ENCODE measurements at places on chromosomes 13 and 19.

GRCh38 chr13:42048684-42049453 is 421 bp downstream of the DGKH start:
- peak; percentile 55 for DNase-seq

GRCh38 chr13:72386138-72386684 is 341.2 kb downstream of the MZT1 start:
- no peak for DNase-seq

- no peak for DNase-seq
These were observed 30.9 kb downstream of the ATP4B start for GRCh38 chr13:113627136-113627535.

DNA sequence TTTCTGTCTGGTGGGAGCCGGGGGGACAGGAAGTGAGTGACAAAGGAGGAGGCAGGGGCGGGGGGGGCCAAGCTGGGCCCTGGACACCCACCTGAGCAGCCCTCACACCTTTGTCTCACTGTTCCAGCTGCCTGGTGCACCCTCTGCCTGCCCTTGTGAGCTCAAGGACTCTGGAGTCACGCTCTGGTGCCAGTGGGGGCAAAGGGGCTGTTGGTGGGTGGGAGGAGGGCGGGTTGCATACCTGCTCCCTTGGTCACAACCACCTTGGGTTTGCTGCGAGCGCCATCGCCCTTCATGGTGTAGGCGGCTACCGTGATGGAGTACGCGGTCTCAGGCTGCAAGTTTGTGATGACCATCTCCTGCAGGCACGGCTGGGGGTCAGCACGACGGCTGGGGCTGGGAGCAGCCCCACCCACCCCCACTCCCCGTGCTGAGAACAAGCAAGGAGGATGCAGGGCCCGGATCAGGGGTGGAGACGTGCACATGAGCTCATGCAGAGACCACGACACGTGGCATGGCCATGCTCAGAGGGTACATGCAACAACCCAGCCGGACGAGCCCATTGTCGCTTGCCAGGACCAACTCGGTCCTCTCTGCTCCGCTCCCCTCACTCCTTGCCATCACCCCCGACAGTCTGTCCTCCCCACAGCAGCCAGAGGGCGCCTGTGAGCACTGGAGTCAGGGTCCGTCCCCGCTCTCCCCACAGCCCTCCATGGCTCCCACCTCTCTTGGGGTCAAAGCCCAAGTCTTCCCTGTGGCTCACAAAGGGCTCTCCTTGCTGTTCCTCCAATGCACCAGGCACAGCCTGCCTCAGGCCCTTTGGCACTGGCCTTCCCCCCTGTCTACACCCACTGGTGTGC is 114.9 kb downstream of the PTPRS start:
- DNase-seq, result no peak

- no peak for DNase-seq
These were observed 73.4 kb downstream of the RUBCNL start for GRCh38 chr13:46313432-46314257.

DNA sequence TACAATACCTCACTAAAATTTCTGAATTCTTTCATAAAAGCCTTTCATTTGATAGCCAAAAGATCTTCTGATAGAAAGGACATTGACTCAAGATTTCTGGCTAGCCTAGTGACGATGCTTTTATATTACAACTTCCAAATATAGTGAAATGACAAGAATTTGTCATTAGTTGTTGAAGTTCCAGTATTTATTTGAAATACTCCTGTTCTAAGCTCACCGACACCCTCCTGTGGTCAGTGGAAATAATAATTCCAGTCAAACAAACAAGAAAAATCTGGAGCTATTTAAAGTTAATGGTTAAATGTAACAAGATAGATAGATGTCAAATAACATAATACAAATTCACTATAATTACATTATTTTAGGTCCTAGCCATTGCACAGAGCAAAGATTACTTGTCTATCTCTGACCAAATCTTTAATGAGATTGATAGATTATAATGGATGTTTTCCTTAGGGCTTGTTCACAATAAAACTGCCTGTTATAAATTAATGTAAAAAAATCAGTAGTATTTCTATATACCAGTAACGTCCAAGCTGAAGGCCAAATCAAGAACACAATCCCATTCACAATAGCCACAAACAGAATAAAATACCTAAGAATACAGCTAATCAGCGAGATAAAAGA is 195.5 kb downstream of the RGCC start:
- DNase-seq, result no peak

GRCh38 chr13:91185294-91185863 is 162.1 kb upstream of the MIR17HG start:
- no peak for DNase-seq

DNA sequence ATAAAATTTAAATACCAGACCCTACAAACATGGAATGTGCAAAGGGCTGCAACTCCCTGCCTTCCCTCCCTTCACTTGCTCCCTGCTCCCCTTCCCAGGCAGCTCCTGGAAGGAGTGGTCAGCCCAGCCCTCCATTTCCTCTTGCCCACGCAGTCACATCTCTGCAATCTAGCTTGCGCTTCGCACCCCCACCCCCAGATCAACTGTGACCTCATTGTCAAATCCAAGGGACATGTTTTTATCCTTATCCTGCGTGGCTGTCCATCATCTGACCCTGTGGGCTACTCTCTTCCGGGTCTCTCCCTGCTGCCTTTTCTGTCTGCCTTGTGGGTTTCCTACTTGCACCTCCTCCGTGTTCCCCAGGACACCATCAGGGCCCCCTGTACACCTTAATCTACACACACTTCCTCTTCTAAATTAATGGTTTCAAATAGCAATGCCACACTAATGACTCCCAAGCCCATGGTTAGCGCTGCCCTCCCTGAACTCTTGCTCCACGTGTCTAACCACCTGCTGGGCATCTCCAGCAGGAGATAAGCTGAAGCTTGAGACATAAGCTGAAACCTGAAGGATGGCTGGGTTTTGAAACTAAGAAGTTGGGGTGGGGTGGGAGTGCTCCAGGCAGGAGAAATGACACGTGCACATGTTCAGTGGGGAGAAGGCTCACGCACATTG is 118.3 kb downstream of the USP12 start:
- no peak for DNase-seq

GRCh38 chr13:40388617-40389016 is 277.8 kb downstream of the FOXO1 start:
- DNase-seq, result peak; percentile 45

GRCh38 chr13:99363391-99363790 is 56.2 kb upstream of the GPR183 start:
- DNase-seq, result no peak

- no peak for DNase-seq
These were observed 962.3 kb downstream of the EFNB2 start for GRCh38 chr13:105573136-105573535.

GRCh38 chr19:49355909-49356353 is 6.3 kb downstream of the TEAD2 start:
- DNase-seq, result no peak

GRCh38 chr19:6414793-6415590 is 9.6 kb downstream of the KHSRP start:
- DNase-seq, result no peak

DNA sequence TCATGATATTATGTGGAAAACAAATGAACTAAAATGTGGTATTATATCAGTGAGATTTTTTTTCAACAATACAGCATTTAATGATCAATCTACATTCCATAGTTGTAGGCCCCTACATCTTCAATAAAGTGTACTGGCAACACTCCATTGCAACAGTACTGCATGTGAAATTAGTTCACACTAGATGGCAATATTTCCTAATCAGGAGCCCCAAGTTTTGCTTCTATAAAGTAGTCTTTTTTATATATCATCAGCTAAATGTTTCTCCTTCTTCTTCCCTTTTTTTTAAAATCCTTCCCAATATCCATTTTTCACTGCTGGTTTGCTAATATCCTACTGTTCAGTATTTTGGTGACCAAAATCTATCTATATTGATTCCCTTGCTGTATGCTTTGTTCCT is 528.3 kb upstream of the ATXN8OS start:
- no peak for DNase-seq

DNA sequence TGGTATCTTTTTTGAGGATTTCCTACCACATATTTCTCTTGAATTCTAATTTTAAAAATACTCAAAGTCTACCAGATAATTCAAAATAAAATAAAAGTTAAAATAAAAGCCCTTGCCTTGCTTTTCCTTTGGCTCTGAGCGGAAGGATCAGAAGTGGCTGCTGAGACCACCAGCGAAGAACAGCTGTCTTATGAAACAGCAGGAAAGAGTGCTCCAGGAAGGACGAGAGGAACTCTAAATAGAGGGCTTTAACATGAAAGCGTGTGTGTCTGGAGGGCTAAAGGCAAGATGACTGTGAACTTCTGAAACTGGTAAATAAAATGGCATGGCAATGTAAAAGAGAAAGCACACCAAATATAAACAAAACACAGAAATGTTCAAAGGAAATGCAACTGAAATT is 521.5 kb upstream of the SPRY2 start:
- DNase-seq, result no peak

GRCh38 chr13:48146122-48146521 is 51.2 kb upstream of the MED4 start:
- DNase-seq, result no peak

DNA sequence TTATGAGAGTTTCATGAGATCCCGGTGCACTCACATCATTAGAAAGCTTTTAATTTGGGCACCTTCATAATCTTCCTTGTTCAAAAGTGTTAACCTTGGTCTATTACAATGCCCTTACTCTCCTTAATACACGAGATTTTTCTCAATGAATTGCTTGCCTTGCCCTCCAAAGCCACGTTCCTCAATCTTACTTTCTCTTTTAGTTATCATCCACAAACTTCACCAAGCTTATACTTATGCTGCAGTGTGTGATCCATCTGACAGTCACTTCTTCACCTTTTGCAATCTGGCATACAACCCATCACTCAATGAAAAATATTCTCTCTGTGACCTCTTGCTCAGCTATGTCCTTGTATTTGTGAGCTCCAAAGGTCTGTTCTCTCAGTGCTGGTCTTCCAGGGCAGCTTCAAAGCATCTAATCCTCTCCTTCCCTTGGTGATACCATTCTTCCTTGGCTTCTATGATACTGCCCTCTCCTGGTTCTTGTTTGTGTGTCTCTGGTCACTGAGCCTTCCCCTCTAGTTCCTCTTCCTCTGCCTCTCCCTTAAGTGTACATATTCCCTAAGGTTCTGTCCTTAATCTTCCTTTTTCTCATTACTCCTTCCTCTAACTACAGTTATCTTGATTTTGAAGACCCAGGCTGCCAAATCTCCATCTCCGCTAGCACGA is 202.2 kb upstream of the STARD13 start:
- DNase-seq, result no peak

- no peak for DNase-seq
These were observed 218.8 kb downstream of the NBEA start for GRCh38 chr13:35160896-35161295.

GRCh38 chr19:47994209-47994802 is at the start of gene ELSPBP1:
Gene ELSPBP1, plus strand, starts transcription at chr19:47994632. Its CDS starts 14,036 bp downstream, at chr19:48008668.
- no peak for DNase-seq

DNA sequence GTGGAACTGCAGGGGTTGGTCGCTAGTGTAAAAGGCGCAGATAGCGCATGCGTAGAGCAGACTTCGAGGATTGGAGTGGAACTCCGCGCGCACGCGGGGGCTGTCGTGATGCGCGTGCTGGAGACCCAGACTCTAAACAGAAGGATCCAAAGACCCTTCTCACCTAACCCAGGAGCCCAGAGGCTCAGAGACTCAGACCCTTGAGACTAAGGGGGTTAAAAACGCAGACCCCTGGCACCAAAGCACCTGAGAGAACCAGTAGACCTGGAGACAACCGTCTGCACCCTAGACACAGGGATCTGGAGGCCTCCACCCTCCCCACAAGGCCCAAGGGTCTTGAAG is 567 bp upstream of the CTU1 start:
- no peak for DNase-seq

- DNase-seq, result no peak
These were observed 14.8 kb downstream of the AXL start for GRCh38 chr19:41233748-41234240.

- no peak for DNase-seq
These were observed 17.9 kb downstream of the NECTIN2 start for GRCh38 chr19:44863990-44864389.
